ENCODE measurements at places on chromosomes 16 and 17.

GRCh38 chr16:1926271-1926670 lies 8.1 kb upstream of the HS3ST6 start:
- no peak for DNase-seq

DNA sequence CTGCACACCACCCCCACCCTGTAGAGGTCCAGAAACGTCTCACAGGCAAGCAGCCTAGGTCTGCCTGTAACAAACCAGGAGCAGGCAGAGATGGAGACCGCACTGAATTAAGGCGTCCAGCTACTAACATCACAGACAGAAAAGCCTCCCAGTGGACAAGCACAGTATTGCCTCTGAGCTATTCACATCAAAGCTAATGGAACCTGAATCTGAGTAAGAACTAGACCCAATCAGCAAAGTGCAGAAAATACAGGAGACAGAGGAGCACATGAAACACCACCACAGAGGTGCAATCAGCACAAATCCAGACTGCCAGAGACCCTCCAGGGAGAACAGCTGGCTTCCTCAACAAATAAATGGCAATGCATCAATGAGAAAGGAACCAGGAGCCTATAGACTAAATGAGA lies 22.2 kb upstream of the PEMT start:
- DNase-seq = peak; percentile 16

GRCh38 chr17:36017799-36018198 lies at the start of gene CCL23:
CCL23 (minus strand) TSS chr17:36017972; CDS start chr17:36017897, 75 bp downstream.
- no peak for DNase-seq

DNA sequence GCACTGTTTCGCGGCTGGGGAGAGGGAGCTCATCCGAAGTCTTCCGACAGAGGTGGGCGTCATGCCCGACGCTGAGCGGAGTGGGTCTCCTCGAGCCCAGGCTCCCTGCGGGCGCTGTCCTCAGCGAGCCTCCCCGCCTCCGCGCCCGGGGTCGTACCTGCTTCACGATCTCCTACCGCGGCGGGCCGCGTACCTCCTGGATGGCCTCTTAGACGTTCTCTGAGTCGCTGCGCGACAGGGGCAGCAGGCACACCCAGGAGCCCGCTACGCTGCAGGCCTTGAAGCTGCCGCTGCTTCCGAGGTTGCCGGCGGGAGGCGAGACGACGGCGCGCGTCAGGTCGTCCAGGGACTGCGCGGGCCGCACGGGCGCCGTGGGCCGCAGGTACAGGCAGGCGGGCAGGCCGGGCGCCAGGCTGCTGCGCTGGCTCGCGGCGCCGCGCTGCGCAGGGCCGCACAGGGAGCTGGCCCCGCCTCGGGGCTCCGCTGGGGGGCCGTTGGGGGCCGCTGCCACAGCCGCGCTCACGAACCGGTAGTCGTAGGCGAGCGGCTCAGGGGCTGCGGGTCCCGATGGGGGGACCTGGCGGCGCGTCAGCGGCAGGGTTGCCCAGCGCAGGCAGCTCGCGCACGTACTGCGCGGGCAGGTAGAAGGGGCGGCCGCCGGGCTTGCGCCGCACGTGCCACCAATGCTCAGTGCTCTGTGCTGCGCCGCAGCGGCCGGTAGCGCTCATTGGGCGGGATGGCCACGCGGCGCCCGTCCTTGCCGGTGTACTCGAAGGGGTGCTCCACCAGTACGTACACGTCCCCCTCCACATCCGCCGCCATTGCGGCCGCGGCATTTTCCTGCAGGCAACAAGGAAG lies 116.4 kb upstream of the SMURF2 start:
- DNase-seq = no peak

GRCh38 chr17:58665946-58666857 lies 25.6 kb downstream of the TEX14 start:
- no peak for DNase-seq

DNA sequence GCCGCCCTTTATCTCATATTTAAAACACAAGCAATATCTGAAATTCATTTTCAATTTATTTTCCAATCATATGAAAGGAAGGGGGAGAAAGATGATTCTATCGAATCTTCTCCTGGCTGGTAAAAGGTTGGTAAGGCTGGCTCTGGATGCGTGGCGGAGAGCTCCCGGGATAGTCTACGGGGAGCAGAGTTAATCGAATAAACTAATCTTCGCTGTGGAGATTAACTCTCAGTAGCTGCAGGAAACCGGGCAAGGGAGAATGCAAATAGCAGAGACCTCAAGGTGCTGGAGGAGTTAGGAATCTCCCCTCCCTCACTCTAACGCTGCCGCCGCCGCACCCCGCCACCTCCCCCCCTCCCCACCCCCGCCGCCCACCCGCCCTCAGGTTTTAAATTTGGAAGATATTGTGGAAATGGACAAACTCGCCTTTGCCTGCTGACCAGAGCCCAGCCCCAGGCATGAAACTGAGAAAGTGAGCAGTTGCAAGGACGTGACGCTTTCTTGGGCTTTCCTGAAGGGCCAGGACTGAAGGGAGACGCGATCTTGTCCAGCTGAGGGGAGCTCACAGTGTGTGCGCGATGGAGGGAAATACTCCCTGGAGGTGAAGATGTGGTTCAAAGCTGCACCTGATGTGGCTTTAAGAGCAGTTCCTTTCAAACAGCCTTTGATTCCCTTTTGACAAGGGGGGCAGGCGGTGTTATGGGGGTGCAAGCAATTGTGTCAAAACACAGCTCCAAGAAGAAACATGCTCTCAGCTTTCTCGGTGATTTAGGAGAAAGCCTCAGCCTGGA lies 308.2 kb upstream of the IRX3 start:
- DNase-seq = no peak

DNA sequence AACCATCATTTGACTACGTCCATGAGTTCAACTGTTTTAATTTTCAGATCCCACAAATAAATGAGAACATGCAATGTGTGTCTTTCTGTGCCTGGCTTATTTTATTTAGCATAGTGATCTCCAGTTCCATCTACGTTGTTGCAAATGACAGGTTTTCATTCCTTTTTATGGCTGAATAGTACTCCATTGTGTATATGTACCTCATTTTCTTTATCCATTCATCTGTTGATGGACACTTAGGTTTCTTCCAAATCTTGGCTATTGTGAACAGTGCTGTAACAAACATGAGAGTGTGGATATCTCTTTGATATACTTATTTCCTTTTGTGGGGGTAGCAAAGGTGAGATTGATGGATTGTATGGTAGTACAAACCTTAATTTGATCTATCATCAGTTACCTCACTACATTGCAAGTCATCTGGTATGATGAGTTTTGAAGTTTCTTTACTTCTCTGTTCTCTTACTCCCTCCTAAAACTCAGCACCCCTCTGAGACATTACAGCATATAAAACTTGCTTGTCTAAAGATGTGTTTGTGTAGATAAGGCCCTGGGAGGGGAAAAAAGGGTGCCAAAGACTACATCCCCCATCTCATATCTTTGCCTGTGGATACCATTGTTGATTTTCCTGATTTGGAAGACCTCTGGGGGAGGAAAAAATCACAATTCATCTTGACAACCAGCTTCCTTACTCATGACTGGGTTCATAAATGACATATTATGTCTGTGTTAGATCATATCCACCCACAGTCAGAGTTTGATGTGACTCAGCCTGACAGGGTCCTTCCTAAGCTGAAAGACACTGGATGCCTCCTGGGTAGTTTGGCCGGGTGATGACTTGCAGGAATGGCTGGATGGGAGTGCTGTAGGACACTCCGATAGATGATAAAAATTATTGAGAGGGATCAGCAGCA lies 47.6 kb downstream of the ABCA9 start:
- no peak for DNase-seq

DNA sequence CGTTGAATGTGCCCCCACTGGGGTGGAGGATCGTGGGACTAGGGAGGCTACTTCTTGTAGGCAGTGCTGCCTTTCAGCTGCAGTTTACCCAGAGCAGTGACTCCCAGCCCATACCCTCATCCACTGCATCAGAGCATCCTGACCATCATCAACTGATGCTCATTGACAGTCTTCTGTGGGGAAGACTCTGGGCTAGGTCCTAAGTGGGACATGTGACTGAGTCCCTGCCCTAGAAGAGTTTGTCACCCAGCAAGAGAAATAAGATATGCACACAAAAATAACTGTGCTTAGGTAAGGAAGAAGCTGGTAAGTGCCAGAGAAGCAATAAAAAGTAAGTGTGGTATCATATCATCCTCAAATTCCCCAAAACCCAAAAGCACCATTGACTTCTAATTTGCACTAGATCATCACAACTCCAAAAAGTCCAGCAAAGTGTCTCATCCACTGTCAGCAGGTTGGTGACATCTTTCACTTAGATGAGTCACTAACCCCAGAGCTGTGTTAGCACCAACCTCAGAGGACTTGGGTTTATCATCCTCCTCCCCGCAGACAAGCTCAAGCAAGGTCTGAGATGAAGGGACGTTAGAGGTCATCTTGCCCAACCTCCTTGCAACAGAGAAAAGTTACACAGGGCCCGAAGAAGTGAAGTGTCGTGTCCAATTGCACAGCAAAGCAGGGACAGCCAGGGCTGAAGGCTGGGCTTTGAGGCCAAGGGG lies 99.0 kb downstream of the CCDC182 start:
- DNase-seq = no peak

- no peak for DNase-seq
Measured at GRCh38 chr16:52785653-52786052, 238.7 kb upstream of the TOX3 start.

DNA sequence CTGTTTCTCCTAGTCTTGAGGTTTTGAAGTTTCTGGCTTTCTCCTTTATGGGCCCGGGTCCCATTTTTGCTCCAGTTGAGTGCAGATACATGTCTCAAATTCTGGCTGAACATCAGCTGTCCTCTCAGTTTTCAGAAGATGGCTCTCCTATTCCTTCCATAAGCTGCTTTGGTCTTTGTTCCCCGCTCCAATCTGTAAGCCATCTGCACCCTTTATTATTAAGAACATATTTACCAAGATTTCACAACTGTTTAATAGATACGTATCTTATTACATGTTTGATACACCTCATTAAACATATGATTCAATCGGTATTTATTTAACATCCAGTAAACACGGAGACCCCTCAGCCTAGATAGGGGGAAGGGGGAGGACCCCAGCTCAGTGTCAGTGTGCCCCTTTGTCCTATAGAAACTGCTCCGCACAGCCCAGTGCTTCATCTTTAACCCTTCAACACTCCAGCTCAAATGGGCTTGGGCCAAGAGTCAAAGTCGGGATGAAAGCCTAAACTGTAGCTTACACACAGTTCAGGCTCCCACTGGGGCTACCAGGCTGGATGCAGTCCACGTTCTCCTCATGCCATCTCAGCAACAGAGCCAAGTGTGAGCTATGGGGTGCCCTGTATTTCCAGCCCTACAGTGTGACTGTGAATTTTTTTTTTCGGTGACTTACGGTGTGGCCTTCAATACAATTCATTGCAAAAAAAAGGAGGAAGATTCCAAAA lies 166.0 kb upstream of the ZFHX3 start:
- no peak for DNase-seq

GRCh38 chr17:327971-328370 lies 24.6 kb downstream of the RPH3AL start:
- DNase-seq = no peak

DNA sequence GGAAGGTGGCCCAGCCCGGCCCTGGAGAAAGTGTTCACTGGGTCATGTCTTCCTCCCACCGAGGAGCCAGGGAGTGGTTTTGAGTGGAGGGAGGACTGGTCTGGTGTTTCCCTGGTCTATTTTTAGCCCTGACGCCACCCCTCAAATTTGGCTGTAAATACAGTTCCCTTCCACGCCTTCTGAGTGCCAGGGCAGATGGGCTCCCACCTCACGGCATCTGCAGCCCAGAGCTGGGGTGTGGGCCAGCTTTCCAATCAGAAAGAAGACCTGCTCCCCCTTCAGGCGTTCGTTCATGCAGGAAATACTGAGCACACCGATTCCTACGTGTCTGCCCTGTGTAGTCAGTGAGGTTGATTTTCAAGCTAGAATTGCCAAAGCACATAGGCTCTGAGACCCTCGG lies 53.7 kb downstream of the SNX20 start:
- DNase-seq = no peak

GRCh38 chr17:78771758-78772382 lies 10.2 kb downstream of the CYTH1 start:
- no peak for DNase-seq

- DNase-seq = no peak
Measured at GRCh38 chr16:14465799-14466198, 164.3 kb downstream of the PARN start.

DNA sequence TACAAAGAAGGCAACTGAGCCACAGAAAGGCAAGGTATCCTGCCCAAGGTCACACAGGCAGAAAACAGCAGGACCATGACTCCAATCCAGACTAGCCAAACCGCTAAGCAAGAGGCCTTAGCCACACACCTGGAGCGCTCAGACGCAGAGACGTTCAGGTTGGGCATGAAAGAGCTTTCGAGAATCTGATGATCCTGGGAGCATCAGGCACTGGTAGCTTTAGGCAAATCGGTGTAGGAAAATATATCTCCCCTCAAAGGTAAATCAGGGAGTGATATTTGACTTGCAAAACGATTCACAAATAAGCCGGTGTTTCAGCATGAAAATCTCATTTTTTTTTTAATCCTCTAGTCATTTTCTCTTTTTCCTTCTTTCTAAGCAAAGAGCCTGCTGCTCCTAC lies 279.0 kb downstream of the MRTFB start:
- no peak for DNase-seq

DNA sequence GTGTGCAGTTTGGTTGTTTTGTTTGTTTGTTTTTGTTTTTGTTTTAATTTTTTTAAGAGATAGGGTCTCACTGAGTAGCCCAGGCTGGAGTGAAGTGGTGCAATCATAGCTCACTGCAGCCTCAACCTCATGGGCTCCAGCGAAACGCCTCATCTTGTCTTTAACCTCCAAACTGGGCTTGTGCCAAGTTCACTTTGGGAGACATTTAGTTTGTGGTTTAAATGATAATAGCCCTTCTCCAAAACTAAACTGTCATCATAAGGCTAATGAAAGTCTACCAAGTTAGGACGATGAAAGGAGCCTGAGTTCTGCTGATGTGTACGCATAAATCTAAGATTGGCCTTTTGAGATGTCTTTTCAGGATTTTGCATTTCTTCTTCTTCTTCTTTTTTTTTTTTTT lies 6.5 kb upstream of the CARD14 start:
- no peak for DNase-seq

- DNase-seq = no peak
Measured at GRCh38 chr17:73901661-73902415, 257.6 kb upstream of the SDK2 start.

- DNase-seq = no peak
Measured at GRCh38 chr17:73071066-73071999, 21.2 kb downstream of the SLC39A11 start.
